Tongue (tissue), 3 donors: ENCODE measurements at places on chromosomes 7 and 10.
A peak's percentile ranks its signal among the peaks of the same experiment; 100 is the strongest.

GRCh38 chr7:29811586-29811985 lies 5.3 kb downstream of the WIPF3 start:
- peak; percentile 27 for DNase-seq

DNA sequence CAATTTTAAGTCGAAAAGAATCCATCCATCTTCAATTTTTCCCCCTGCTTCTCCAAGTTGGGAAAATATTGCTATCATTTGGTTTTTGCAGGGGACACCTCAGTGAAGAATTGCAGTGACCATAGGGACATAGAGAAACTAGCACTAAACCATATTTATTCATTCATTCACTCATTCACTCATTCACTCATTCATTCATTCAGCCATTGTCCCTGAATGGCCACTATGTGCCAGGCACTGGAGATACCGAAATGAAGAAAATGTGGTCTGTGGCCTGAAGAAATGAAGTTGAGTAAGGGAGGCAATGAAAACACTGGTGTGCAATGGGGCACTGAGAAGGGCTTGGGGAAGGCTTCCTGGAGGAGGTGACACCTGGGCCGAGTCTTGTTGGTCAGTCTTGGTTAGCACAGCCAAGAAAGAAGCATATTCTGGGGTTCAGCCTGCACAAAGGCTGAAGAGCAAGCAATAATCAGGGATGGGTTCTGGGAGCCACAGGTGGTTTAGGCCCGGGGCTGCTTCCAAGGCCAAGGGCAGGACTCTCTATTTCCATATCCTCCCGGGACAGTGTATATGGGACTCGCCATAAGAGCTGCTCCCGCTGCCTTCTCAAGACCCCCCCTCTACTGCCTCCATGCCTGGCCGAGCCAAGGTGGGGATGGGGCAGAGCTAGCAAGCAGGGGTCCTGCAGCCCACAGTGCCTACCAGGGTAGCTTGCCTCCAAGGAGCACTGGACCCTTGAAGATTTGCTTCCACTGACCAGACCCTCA lies 25.5 kb upstream of the C10orf105 start:
- no peak for DNase-seq

DNA sequence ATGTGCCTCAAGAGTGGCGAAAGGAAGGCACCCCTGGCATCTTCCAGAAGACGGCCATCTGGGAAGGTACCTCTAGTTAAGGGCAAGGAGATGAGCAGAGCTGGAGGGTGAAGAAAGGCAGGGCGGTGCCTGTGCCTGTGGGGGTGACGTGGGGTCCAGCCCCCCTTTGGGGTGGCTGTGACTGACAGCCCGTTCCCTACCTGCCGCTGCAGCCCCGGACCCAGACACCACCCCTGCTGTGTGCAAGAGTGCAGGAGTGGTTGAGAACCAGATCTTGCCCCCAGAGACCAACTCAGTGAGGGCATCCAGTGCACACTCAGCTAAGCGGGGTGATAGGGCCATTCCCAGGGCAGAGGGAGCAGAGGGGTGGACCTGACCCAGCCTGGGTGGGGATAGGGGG lies 4.3 kb upstream of the MUC17 start:
- DNase-seq = no peak

DNA sequence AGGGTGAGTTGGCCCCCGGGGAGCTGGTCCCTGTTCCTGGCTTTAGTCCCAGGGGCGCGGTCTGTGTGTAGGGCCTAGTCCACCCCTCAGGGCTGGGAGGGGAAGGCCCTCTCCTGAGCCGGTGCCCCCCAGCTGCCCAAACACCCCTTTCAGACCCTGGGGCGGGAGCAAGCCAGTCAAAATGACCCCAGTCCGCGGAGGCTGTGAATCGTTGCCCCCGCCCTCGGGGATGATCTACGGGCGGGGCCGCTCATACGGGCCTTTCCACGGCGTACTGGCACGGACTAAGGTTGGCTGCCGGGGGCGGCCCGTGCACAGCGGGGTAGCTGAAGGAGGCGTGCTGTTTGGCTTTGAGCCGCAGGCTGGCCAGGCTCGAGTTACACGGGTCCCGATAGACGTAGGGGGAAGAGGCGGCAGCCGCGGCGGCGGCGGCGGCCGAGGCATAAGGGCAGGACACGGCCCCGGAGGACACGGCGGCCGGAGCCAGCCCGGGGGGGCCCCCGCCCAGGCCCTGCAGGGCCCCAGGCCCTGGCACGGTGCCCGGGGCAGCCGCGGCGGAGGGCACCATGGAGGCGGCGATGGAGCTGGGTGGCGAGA lies 4.3 kb downstream of the ELOVL3 start:
- peak; percentile 92 for DNase-seq

DNA sequence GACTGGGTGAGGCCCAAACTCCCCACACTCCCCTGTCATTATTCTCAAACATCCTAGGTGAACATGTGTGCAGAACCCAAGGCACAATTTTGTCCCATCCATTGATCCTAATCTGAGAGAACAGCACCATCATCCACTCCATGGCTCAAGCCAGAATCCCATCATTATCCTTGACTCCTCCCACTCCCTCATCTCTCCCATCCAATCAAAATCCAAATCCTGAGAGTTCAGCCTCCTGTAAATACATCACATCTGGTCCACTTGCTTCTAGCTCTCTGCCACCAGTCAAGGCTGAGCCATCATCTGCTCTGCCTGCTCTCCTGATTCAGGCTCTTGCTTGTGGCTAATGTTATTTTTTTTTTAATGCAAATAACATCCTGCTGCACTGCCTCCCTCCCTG lies 75.9 kb upstream of the SLF2 start:
- DNase-seq = no peak

DNA sequence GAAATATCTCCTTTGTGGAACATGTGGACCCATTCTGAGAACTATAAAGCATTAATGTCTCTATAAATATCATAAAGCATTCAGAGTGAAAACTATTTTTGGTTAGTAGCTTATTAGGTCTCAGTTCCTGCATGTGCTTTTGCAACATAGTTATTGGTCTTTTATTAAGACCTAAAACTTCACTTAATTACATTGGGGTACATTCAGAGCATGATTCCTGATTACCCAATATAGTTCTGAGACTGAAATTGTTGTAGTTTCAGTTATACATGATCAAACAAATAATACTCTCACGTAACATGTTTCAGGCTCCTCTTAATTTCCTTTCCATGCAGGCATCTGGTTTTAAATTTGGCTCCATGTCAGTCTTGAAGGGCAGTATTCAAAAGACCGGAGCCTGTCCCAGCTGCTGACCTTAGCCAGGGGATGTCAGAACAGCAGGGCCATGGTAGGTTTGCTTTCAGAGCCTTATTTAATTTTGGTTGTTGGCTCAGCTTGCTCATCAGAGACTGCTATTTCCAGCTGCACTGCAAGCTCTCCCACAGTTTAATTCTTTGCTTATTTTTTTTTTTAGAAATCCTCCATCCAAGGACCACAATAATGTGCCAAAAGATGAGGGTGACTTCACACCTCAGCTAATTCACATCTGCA lies 447.8 kb upstream of the FZD8 start:
- peak; percentile 74 for DNase-seq
